SHP77 treated with DMSO at 0.1 percent for 48 hours (cell line): ENCODE measurements at places on chromosomes 1 and 21.

- no peak for DNase-seq
Observed at GRCh38 chr1:10663678-10664035, 132.8 kb downstream of the CASZ1 start.

DNA sequence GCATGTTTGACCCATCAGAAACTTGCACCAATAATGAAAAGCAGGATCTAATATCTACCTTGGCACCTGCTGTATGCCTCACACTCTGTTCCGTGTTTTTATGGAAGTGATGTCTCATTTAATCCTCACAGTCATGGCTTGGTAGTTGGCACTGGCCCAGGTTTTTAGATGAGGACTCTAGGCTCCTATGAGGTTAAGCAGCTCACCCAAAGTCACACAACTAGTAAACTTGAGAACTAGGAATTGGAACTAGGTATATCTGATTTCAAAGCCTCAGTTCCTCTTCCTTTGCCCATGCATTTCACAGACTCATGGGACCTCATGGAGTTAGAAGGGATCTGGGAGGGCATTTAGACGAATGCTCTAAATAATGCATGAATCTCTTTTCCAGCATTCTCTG is 21.3 kb upstream of the TARBP1 start:
- peak; percentile 28 for DNase-seq

GRCh38 chr1:1232208-1232795 is at the start of gene B3GALT6:
TSS of gene B3GALT6 (plus strand) at chr1:1232237. CDS start at chr1:1232279, 42 bp downstream.
- DNase-seq, result no peak

GRCh38 chr1:76247261-76247852 is 172.8 kb downstream of the ST6GALNAC3 start:
- DNase-seq, result no peak

DNA sequence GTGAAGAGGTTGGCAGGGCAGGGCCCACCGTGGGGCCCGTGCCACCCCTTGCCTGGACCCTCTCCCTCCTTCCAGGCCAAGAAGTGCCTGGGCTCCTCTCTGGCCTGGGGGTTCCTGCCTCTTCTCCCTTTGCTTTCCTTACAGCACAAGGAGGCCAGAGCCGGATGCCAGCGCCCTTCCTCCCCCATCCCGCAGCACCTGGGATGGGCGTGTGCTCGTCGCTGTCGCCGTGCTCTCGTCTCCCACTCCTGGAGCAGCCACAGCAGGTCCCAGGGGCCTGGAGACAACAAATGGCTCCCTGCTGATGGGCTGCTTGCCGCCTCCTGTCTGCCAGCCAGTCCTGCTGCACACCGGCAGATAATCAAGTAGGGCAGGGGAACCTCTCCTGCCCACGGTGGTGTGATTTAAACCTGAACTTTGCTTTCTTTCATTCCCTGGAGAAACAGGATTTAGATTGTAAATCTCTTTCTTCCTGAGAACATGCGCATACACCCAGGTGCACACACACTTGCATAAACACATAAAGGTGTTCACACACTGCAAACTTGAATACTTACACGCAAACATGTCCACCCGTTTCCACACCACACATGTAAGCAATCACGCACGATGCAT is 50.8 kb upstream of the POU3F1 start:
- no peak for DNase-seq

DNA sequence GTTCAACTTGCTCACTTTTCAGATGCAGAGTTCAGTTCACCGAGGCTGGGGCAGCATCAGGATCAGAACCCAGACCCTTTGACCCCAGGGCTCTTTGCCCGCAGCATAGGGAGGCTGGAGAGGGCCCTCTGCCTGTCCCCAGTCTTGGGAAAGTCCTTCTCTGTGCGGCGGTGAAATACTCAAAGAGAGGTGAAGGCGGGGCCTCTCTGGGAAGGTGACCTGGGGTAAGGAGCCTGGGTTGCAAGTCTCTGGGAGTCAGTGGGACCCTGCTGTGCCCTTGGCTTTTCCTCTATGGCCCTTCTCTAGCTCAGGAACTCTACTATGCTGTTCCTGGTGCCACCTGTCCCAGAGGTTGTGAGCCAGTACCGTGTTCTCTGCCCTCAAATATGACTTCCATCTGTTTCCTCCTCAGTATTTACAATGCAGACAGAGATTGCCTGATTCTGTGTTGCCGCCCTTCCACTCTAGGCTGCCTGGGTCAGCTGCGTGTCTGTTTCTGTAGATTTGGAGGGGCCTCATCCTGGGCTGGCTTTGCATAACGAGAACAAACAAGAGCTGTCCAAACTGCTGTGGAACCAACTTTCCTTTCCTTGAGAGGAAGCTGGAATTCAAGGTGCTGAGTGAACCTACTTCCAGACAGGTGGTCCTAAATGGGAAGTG is 18.7 kb upstream of the ZBTB21 start:
- no peak for DNase-seq
